ENCODE measurements at places on chromosomes 5 and 9.

DNA sequence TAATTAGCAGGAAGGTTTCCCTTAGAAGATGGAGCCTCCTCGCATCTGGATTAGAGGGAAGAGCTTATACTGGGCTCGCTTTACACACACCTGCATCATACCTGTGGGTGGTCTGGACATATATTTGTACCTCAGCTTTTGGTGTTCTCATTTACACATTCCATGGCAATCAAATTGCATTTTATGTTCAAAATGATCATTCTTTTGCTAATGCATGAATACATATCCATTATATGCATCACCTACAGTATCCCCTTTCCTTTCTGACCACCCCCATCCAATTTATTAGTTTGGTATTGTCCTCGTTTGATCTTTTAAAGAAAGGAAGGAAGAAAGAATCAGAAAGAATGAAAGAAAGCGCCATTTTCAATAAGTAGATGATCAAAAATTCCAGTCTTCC, 251.5 kb downstream of the SLF1 start:
- DNase-seq = no peak

GRCh38 chr9:131432597-131433301, 38.9 kb downstream of the PRRC2B start:
- no peak for DNase-seq

- DNase-seq = no peak
Measured at GRCh38 chr5:68409259-68409658, 193.7 kb downstream of the PIK3R1 start.

GRCh38 chr5:82274343-82275211, 3.6 kb downstream of the RPS23 start:
- no peak for DNase-seq

GRCh38 chr5:140977003-140977402, 10.7 kb downstream of the PCDHAC2 start:
- DNase-seq = no peak

- DNase-seq = no peak
Measured at GRCh38 chr9:122546196-122546595, 6.7 kb upstream of the OR1N2 start.

GRCh38 chr5:10077791-10078545, 171.7 kb downstream of the ATPSCKMT start:
- no peak for DNase-seq

GRCh38 chr9:132299221-132299620, 55.6 kb downstream of the SETX start:
- DNase-seq = no peak

DNA sequence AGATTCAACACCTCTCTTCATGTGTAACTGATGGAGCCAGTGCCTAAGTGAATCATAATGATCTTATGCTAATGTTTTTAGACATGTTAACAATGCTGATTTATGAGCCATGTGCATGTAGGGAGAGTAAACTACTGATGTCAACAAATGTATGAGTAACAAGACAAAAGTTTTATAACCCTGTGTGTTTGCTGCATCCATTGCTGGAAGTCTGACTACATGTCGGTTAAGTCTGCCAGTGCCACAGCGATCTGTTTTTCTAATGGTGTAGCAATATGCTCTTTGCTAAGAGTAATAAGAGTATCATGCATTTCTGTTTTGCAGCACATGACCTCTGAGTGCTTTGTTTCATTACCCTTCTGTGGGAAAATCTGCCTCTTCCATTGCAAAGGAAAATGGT, 26.4 kb upstream of the TMOD1 start:
- no peak for DNase-seq

DNA sequence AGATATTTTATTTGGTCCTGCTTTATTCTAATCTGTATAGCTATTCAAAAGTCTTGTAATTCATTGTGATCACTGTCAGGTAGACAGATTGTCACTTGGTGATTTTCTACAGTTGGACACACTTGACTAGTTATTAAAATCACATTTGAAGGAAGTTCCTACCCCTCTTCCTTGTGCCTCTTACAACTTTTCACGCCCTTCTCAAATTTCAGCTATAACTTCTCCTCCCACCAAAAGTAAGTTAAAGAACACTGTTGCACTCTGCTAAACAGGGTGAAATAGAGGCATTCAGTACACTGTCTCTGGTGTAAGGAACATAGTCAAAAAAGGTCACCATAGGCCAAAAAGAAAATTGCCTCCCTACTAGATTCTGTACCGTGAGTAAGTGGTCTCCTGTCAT, 142.1 kb upstream of the POU5F2 start:
- DNase-seq = no peak

- no peak for DNase-seq
Measured at GRCh38 chr9:21661626-21662025, 140.8 kb upstream of the MTAP start.

GRCh38 chr5:111495159-111495558, 17.2 kb downstream of the STARD4 start:
- no peak for DNase-seq

DNA sequence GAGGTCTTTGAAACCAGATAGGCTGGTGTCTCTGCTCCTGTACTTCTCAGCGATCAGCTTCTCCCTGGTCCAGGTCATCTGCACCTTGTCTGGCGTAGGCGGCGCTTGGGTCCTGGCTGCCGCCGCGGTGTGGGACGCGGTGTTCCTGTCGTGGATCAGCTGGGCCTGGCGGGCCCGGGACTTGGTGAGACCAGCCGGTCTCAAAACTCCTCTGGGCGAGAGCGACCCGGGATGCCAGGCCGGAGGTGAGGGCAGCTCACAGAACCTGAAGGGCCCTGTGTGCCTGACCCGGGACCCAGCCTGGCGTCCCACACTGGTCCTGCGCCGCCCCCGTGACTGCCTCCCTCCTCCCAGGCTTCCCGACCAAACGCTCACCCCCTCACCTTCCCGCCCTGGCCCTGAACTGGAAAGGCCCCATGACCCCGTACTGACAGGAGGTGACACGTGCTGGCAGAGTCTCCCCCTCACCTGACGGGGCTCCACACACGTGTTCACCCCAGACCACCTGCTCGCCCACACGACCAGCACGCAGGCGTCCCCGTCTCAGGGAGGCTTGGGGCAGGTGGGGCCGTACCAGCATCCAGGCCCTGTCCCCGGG, 49.0 kb downstream of the NKD2 start:
- no peak for DNase-seq

- no peak for DNase-seq
Measured at GRCh38 chr9:21252721-21253547, 13.1 kb upstream of the IFNA14 start.

- DNase-seq = peak; percentile 46
Measured at GRCh38 chr9:89564346-89564878, 40.4 kb upstream of the GADD45G start.

DNA sequence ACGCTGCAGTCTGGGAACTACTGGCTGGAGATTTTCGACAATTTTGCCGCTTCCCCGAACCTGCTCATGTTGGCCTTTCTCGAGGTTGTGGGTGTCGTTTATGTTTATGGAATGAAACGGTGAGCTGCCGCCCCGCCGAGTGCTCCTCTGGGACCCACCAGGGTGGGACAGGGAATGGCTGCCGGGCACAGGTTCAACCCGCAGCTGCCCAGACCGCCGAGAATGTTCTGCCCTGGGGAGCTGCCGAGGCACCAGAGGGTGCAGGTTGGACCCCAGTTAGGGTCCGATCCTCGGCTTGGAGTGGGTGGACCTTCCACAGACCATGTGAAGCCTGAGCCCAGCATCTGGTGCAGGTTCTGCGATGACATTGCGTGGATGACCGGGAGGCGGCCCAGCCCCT, 19.1 kb downstream of the SLC6A18 start:
- no peak for DNase-seq

DNA sequence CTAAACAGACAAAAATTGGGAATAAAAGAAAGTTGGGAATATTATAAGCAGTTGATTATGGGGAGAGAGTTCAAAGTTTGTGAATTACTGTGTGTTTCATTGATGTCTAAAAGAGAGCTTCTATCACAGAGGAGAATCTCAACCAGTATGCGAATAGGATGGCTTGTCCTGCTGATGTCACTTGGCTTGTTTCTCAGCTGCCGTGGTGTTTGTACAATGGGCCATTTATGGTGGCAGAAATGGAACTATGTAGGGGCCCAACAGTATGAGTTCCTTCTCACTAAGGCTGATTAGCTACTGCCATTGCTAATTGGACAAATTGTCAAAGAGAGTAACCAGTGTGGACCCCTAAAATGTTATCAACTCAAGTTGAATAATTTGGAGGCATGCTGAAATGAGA, 103.9 kb downstream of the ST8SIA4 start:
- DNase-seq = no peak

DNA sequence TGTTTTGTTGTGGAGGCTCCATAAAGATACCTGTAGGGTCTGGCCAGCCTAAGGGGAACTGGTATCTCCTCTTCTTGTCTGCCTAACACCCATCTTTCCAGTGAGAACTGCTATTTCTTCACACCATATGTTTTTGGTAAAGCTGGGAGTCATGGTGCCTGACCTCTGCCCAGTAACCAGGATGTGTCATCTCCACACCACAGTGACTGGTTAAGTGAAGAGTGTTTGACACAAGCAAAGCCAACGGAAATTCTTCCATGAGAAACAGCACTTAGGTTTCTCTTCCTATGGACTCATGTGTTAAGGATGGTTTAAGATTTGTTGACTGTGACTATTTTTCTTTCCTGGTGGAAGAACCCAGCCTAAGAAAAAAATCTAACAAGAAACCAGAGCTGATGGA, 111.5 kb downstream of the HTR4 start:
- no peak for DNase-seq

DNA sequence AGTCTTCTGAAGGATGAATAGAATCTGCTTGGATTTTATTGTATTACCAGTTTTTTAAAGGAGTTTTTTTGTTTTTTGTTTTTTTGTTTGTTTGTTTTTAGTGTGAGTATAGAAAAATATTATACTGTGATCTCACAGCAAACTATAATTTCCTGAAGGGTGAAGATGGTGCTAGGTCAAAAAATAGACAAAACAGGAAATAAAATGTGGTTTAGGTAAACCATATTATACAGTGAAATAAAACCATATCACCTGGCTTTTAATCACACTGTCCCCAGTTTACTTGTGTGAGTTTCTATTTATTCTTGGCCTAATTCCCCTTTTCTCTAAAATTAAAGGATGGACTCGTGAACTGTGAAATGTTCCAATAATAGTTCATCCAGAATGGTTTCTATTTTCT, 841.3 kb upstream of the CTNND2 start:
- no peak for DNase-seq

DNA sequence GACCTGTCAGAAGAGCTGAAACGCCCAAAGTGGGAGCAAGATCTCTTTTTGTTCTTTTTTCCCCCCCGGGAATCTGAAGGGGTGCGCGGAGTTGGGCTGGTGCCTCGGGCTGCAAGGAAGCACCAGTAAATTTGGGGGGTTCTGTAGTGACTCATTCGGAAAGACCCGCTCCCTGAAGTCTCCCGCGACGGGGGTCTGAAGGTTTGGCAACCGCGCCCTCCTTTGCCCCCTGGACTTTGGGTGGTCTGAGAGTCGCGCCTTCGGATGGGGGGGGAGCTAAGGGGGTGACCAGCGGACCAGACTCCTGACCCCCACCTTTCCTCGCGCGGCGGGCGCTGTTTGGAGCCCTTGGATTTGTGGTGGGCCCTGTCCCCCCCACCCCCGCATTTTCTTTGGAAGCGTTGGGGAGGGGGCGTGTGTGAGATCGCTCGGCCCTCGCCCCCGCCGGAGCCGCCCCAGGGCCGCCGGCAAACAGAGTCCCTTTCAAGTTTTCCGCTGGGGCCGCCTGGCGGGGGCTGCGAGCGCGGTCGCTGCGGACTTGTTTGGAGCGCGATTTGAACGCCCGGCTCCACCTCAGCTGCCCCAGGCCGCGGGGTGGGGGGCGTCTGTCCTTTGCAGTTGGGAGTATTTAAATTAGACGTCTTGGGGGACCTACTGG, 2.0 kb downstream of the CXXC5 start:
- no peak for DNase-seq

GRCh38 chr5:172166030-172166826, 21.8 kb downstream of the STK10 start:
- DNase-seq = no peak

DNA sequence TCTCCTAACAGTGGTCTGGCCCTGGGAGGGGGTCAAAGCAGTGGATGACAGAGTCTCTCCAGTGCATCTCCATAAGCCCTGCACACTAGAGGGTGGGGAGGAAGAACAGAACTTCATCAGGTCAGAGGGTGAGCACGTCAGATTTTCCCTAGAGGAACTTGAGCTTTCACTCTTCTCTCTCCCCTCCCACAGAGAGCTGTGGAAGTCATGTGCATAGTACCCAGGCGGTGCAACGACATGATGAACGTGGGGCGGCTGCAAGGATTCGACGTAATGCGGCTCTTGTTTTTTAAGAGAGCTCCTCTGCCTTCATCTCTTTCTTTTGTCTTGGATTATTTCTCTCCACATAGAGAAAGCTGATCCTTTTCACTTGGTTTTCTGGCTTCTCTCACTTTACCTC, 100.2 kb upstream of the OTULINL start:
- no peak for DNase-seq

- no peak for DNase-seq
Measured at GRCh38 chr5:38531518-38531917, 24.9 kb downstream of the LIFR start.

DNA sequence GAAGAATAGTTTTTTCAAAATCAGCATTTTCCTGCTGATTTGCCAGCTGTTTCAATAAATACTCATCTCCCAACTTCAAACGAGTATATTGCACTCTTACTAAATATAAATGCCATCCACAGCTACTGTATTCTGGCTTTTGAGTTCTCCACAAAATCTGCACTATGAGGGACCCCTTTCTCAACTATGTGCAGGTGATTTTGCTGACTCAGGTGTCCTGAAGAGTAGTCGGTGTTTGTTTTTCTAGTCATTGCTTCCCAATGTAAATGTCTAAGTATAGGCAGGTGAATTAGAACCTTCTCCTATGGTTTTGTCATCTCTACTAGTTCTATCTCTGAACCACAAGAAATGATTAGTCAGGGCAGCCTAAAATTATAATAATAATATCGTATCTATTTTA, 616.8 kb upstream of the MEF2C start:
- no peak for DNase-seq

- DNase-seq = no peak
Measured at GRCh38 chr9:70530716-70531115, 116.3 kb upstream of the KLF9 start.

DNA sequence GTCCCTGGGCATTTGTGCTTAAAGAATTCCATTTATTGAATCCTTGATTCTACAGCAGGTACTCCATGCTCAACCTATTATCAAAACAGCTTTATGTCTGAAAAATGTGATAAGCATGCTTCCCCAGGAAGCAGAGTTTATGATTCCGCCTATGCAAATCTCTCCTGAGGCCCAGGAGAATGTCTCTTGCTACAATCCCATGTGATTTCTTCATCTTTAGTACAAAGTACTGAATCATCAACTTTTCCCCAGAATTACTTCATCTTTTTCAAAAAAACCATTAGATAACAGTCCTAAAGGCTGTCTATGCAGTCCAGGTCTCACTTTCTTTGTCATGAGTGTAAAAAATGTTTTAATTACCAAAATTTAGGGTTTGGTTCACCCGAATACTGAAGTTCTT, 130.2 kb upstream of the ADAMTSL1 start:
- no peak for DNase-seq

- no peak for DNase-seq
Measured at GRCh38 chr9:127340721-127341120, 56.2 kb upstream of the SLC2A8 start.
